ENCODE measurements at places on chromosomes 13 and 19.
A peak's percentile ranks its signal among the peaks of the same experiment; 100 is the strongest.

GRCh38 chr13:112940236-112940635, 28.8 kb upstream of the MCF2L start:
- peak; percentile 5 for DNase-seq

- DNase-seq = no peak
Observed at GRCh38 chr13:109586509-109587346, 199.7 kb downstream of the IRS2 start.

GRCh38 chr13:27339299-27339698, 68.7 kb downstream of the RASL11A start:
- peak; percentile 69 for DNase-seq

- no peak for DNase-seq
Observed at GRCh38 chr13:43758834-43759233, 27.9 kb downstream of the ENOX1 start.

DNA sequence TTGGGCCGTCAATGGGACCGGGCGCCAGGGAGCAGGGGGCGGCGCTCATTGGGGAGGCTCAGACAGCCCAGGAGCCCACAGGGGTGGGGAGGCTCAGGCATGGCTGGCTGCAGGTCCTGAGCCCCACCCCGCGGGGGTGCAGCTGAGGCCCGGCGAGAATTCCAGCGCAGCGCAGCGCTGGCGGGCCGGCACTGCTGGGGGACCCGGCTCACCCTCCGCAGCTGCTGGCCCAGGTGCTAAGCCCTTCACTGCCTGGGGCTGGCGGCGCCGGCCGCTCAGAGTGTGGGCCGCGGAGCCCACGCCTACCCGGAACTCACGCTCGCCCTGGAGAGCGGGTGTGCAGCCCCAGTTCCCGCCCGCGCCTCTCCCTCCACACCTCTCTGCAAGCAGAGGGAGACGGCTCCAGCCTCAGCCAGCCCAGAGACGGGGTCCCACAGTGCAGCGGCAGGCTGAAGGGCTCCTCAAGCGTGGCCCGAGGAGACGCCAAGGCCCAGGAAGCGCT, 1227.4 kb downstream of the PCDH17 start:
- DNase-seq = no peak

- no peak for DNase-seq
Observed at GRCh38 chr19:7272856-7273578, 21.2 kb downstream of the INSR start.

DNA sequence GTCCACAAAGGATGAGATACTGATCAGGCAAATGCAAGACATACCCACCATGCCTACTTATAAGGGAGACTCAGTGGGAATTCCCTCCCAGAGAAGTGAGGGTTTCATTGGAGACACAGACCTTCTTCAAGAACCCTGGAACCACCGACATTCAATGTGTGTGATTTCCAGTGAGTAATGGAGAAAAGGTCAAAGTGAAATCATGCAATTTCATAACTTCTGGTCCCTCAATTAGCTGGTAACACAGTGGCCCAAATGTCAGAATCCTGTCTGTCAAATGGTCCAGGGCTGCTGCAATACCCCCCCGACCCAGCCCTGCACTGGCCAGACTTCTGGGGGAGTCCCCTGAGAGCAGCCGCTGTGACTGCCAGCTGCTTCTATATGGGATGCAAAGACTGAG, 4.7 kb upstream of the METTL21C start:
- DNase-seq = no peak

DNA sequence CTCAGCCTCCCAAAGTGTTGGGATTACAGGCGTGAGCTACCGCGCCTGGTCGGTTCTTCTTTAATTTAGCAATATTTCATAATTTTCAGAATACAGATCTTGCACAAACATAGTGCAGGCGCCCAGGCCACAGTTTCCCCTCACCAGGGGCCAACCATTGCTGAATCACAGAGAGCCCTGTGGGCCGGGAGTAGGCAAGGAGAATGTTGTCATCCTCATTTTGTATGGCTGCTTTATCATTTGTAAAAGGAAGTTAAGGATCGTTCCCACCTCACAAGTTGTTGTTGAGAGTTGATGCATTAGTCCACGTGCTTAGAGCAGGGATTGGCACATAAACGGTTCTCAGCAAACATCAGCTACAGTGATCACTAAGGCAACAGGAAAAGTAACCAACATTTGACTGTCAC, 30.2 kb downstream of the MEIS3 start:
- no peak for DNase-seq

DNA sequence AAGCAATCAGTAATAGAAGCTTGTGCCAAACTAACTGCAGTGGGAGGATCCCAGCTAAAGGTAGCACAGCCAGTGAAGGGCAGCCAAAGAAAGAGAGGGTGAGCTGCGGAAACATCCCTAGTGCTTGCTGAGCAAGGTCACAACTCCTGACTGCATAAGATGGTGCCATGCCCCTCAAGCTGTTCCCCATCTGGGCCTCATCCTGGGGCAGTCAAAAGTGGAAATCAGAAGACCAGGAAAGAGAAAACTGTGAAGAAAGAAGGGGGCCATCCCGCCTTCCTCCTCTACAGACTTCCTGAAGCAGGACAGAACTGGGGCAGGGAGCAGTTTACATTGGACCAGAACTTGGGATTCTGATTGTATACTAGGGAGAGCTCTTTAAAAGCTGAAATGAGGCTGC, 159.2 kb downstream of the TNFSF13B start:
- no peak for DNase-seq

DNA sequence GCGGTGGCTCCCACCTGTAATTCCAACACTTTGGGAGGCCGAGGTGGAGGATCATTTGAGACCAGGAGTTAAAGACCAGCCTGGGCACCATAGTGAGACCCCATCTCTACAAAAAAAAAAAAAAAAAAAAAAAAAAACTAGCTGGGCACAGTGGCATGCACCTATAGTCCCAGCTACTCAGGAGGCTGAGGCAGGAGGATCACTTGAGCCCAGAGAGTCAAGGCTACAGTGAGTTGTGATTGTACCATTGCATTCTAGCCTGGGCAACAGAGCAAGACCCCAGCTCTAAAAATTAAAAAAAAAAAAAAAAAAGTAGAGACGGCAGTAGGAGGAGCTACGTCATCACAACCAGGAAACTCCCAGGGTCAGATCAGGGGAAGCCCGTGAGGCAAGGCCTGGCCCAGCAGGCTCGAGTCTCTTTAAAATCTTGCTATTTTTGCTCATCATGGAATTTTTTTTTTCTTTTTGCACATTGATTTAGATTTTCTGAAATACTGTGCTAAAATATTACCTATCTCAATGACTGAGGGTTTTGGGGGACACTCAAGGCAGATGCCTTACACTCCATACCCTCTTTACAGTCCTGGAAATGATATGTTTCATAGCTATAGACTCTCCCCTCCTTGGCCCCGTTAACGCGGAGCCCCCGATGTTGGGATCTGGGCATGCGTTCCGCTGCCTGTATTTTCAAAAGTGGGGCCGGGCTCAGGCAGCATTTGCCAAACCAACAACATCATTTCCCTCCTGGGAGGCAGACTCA, 44.4 kb upstream of the USE1 start:
- DNase-seq = no peak

GRCh38 chr19:4088975-4089374, 22.3 kb upstream of the ZBTB7A start:
- no peak for DNase-seq

Data from ELR (cell line).